ENCODE measurements at places on chromosomes 1 and 21. TPM values are rescaled to one million over a fixed set of nuclear protein-coding genes. Genes with fewer than 3 reads are reported as not detected.
A peak's percentile ranks its signal among the peaks of the same experiment; 100 is the strongest.

The LY9 gene
- polyA plus RNA-seq = 0.52 TPM

The PLEKHN1 gene
- 0.51 TPM for polyA plus RNA-seq

The KIAA0040 gene
- 17.6 TPM for polyA plus RNA-seq

The VTCN1 gene
- 0.55 TPM for polyA plus RNA-seq

The IGSF5 gene
- 0.37 TPM for polyA plus RNA-seq

The SH3D21 gene
- polyA plus RNA-seq = 12.7 TPM

The NBPF14 gene
- polyA plus RNA-seq = 19.0 TPM

The GPX7 gene
- polyA plus RNA-seq = 89.4 TPM

DNA sequence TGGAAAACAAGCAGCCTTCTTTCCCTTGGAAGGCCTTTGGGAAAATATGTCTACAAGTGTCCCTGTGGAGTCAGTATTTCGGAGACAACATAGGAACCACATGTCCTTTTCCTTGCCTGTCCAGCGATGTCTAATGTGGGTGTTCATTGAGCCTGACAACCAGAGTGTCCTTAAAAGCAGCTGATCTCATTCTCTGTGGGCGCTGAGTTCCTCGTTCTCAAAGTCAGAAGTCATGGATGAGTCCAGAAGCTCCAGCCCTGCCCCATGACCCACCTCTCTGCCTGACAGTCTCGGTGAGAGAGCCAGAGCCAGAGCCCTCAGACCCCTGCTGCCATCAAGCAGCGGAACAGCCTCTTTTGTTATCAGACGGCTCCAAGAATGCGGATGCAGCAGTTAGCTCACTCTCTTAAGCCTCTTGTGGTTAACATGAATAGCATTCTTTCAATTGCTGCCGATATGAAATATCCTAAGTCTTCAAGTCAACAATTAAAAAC is 329.2 kb downstream of the TGFB2 start:
- DNase-seq = peak; percentile 53

DNA sequence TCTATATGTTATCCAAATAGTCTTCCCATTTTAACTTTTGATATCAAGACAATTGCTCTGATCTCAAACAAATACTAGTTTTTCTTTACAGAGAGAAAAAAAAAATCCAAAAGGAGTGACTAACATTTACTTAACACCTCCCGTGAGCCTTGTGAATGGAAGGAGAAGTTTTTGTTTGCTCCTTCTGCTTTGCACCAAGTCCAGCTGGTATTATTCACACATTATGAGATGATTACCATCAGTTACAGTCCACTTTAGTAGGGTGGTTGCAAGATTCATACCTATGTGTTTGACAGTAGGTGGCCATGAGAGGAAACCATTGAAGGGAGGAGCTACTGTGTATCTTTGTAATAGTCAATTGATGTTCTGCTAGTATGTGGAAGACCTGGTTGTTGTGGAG is 443.4 kb upstream of the ZP4 start:
- DNase-seq = no peak

DNA sequence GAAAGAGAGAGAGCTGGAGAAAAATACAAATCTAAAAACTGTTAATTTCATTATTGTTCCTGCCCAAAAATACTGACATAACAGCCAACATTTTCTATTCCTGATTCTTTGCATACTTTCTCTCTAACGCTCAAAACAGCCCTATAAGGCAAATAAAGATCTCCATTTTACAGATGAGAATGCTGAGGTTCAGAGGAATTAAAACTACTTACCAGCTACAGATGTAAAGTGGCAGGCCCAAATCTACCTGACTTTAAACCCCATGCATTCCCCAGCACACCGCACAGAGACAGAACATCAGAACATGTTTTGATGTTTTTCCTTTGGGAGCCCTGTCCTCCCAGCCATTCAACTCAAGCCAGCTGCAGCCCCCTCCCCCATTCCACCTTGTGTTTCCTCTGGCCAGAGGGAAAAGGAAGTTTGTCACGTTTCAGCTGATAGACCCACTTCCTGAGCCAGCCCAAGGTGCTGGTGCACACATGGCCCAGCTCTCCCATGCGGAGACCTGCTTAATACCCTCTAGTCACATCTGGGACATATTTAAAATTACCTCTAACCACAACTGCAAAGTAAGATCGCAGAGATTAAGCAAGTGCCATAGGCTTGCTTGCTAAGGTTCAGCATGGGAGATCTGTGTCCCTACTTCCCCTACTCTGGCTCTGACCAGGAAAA is 133.1 kb upstream of the NFIA start:
- no peak for DNase-seq

- no peak for DNase-seq
These were observed 87.4 kb downstream of the GPR52 start for GRCh38 chr1:174535207-174535606.

- no peak for DNase-seq
These were observed 223.2 kb downstream of the TNR start for GRCh38 chr1:175520186-175520585.

- no peak for DNase-seq
These were observed 181.1 kb downstream of the RASAL2 start for GRCh38 chr1:178275049-178275448.

- DNase-seq = no peak
These were observed 13.9 kb downstream of the BTBD8 start for GRCh38 chr1:92094090-92094489.

DNA sequence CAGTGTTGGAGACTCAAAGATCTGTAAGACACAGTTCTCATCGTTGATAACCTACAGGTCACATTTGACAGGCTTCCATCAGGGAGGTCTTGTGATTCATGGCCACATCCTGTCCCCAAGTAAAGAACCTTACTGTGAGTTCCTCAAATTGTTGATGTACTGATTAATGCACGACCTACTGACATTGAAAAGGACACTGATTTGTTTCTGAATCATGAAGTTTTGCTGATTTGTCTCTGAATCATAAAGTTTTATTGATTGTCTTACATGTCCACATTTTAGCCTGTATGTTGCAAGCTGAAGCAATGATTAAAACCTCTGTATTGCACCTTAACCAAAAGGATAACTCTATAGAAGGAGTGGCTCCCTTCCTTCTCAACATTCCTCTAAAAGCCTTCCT is 476.3 kb upstream of the RUNX1 start:
- DNase-seq = no peak

DNA sequence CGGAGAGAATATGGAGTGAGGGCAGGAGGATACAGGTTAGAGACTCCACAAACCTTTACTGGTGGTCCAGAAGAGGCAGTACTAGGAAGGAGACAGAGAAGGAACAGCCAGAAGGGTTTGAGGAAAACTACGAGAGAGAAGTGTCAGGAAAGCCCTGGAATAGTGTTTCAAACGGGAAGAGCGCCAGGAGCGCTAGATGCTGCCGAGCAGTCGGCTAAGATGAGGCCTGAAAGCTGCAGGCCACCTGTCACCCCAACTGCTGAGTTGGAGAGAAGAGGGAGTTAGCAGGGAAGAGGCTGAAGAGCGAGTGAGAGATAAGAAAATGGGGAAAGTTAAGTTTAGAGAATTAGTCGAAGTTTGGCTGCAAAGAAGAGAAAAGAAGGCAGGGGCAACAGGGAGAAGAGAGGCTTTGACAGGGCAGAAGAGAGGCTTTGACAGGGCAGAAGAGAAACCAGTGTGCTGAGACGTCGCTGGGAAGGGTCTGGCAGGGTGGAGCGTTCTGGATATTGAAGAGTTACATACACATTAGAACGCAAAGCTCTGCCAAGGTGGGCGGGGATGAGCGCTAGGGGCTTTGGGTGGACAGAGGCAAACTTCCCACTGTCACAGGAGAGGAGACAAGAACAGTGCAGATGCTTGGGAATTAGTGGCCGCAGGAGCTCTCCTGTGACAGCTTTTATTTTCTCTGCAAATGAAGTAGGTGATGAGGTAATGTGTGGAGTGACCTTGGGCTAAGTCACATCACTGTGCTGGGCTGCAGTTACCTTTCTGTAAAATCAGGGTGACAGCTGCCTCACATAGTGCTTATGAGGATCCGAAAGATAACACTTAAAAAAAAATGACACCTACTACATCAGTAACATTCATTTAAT is 31.2 kb downstream of the PCSK9 start:
- DNase-seq = peak; percentile 26

DNA sequence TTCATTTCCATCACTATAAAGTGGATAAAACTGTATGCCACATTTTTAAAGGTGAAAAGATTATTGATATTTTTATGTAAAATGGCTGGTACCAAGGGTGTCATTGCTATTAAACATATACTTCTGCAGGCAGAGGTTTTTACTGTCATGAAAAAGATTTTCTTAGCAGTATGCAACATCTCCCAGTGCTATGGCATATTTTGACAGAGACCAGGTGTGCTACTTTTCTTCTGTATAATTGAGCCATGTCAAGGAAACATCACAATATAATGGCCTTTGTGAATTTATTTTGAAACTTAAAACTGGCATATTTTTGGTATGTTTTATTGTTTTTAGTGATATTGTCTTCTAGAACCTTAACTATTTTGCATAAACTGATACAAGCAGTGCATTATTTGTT is 216.6 kb upstream of the C1orf105 start:
- no peak for DNase-seq

DNA sequence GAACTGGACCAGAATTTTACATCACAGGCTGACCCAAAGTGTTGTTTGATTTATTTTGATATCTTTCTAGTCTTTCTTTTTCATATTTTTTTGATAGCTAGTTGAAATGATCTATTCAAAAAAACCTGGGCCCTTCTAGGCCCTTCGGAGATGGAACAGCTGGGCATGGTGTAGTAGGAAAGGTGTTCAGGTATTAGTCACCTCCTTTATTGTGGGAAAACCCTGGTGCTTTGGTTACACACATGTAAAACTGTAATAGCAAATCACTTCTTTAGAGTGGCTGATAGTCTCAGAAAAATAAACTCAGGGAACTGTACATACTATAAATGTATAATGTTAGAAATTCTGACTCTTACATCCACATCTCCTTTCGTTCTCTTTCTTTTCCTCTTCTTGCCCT is 234.5 kb downstream of the PLA2G4A start:
- no peak for DNase-seq

DNA sequence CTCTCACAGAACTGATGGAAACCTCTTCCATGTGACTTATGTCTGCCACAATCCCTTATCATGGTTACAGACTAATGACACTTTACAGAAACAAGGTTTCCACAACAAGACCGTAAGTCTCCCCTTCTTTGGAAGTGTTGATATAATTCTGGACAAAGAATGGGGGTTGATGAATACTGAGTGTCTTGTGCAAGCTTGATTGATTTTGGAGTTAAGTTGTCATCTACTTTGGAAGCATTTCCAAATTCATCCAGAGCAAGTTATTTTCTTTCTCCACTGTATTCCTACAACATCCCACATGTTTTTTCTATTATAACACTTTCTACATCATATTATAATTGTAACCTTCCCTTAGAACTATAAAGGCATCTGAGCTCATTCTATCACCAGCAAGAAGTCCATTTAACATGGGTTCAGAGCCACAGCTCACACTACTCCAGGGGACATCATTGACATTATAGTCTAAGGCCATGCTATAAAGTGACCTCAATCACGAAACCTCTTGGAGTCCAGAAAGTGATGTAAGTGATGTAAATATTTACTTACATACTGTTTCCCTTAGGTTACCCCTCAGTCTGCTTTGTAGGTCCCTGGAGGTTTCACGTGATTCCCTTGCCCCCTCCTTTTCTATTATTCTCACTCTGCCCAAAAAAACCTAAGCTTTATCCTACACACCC is 125.7 kb upstream of the PBX1 start:
- DNase-seq = peak; percentile 10

GRCh38 chr1:203768256-203768655 is 3.3 kb downstream of the LAX1 start:
- DNase-seq = no peak

DNA sequence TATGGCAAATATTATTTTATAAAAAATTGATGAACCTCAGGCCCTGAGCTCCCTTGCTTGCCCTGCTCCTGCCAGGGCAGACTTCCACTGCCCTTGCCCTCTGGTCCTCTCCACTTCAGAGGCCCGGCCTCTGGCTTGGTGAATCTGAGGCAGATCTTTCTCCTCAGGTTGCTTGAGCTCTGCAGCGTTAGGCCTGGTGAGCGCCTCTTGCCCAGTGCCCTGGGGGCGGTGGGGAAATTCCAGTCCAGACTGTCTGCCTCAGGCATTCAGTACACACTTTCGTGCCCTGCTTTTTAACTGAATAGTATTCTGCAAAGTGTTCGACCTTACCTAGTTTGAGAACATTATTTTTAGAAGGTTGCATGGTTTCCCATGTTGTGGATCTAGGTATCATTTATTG is 98.2 kb downstream of the PCBP3 start:
- DNase-seq = no peak

- DNase-seq = peak; percentile 76
These were observed 44.2 kb upstream of the LAPTM5 start for GRCh38 chr1:30801771-30802198.

- no peak for DNase-seq
These were observed 73.2 kb upstream of the DNAJC6 start for GRCh38 chr1:65235867-65236805.

DNA sequence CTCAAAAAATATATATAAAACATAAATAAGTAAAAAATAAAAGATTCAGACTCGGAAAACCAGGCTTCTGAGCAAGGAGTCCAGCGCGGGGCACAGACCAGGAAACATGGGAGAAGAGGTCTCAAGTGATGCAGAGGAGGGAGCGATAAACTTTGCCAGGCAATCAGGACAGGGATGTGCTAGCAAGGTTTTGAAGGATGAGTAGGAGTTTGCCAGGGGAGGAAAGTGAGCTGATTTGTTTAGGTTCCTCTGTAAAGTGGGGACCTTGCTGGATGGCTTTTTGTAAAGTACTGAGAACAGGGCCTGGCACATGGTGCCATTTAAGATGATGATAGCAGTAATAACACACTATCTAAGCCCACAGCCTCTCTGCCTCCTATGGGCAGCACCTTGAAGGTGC is 86.1 kb downstream of the SPSB1 start:
- no peak for DNase-seq

GRCh38 chr1:213094446-213094845 is 43.4 kb downstream of the RPS6KC1 start:
- no peak for DNase-seq

GRCh38 chr1:188846468-188846867 is 1631.2 kb downstream of the BRINP3 start:
- no peak for DNase-seq

- no peak for DNase-seq
These were observed 15.6 kb upstream of the MYOCOS start for GRCh38 chr1:171606402-171606941.

DNA sequence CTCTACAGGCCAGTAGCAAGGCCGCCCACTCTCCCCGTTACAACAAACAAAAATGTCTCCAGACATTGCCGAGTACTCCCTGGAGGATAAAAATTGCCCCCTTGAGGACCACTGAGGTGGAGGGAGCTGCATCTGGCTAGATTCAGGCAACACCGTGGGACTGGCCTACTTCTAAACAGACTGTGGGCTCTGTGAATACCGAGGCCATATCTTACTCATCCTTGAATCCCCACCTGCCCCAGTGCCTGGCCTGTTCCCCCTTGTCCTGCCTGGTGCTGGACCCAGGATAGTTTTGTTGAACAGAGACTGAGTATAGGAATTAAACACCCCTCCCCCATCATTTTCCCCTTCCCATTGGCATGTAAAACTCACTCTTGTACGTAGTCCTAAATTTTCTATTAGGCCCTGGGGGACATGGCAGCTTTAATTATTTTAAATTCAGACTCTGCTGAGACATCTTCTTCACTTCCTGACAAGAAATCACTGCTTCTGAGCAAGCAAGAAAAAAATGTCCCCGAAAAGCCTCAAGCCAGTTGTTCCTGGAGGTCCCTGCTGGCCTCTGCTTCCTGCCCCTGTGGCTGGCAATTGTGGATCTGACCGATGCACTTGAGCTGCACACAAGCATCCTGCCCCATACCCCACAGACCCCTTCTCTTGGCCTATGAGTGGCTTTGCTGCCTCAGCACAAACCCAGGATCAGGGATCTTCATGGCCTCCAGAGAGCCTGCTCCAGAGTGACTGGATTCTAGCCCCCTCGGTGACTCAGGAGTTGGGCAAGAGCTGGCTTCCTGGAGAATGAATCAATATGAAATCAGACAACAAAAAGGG is 111.0 kb downstream of the ACTL8 start:
- DNase-seq = no peak
